NCI-H345 (cell line): ENCODE measurements at places on chromosomes 11 and 22.

DNA sequence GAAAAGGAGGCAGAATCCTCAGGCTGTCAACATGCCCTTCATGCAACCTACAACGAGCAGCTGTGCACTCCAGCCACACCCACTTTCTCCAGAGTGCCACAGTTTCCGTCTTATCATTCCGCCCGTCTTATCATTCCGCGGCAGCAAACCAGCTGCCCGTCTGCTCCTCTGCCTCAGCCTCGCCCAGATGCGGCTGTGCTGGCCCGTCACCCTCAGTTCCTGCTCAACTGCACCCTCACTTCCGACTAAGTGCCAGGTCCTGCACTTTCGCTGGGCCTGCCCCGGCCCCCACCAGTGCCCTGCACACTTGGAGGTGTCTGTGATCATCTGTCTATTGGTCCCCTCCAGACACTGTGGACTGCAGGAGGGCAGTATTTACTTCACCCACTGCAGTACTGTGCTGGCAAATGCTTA, 43.7 kb downstream of the MICAL3 start:
- no peak for DNase-seq

- DNase-seq = no peak
These were observed 29.7 kb downstream of the KIAA0930 start for GRCh38 chr22:45210991-45211390.

DNA sequence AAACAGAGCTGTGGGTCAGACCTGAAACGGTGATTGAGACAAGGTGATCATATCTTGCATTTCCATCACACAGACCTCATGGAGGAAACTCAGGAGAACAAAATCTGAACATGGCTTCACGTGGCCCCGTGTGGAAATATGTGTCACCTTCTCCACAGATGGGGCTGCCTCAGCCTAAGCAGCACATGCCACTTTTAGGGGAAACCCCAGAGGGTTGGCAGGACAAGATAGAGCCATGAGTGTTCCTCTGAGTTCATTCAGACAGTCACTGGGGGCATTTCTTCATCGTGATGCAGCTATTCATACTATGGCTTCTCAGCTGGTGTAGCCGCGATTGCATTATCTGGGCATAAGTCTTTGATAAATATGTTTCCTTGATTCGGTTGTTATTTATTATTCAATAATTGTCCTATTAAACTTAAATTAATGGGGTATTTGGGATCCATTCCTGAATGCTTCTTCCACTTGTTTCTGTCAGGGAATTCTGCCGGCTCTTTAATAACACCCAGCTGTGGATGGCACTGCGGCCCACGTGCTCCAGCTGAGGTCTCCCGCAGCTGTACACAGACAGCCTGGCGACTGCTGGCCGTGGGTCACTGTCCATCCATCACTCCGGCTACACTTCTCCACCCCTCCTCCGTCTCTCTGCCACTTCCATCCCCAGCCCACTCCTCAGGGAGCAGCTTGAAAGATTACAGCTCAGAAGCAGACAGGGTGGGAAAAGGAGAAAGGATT, 485.1 kb downstream of the OPCML start:
- DNase-seq = no peak

GRCh38 chr11:94788396-94788795, 20.2 kb downstream of the AMOTL1 start:
- DNase-seq = no peak

DNA sequence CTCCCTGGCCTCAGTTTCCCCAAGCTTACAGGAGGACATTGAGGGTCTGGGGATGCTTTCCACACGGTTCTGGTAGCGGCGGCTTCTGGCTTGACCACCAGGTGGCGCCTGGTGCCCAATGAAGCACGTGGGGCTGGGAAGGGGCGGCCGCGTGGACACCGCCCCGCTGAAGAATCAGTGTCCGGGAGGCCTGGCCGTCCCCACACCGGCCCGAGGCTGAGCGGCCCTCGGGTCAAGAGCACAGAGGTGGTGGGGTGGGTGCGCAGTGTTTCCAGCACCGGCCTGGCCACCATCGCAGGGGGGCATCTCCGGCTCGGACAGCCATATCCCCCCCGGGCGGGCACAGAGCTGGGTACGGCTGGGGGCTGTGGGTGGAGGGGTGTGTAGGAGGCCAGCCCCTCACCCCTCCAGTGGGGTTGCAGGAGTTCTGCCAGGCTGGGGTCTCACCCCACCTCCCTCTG, 27.8 kb upstream of the PPARA start:
- DNase-seq = peak; percentile 32

GRCh38 chr22:38110008-38110862, at the start of gene BAIAP2L2:
TSS of gene BAIAP2L2 (minus strand) at chr22:38110684. CDS start at chr22:38110525, 159 bp downstream.
- no peak for DNase-seq

GRCh38 chr11:15627560-15627959, 512.8 kb downstream of the INSC start:
- no peak for DNase-seq

DNA sequence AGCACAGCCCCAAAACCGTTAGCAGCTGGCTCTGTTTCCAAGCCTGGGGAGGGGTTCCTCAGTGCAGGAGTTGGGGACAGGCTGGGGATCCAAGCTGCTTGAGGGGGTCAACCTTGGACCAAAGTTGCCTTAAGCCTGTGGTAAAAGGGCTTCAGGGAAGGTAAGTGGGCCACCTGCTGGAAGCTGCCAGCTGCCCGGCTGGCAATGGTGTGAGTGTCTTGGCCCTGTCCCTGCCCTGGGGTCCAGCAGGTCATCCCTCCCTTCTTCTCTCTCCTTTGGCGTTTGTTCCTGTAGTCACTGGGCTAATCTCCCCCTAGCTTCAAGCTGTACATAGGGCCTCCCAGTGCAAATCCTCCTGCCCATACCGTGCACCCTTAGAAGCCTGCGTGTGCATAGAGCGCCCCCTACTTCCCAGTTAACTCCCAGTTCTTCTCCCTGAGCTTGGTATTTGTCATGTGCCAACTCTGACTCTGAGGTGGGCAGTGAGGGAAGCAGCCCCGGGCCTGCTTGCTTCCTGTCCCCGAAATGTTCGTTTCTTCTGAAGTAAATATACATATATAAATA, 4.4 kb downstream of the TMEM258 start:
- DNase-seq = no peak

- DNase-seq = no peak
These were observed 44.5 kb downstream of the PIK3C2A start for GRCh38 chr11:17163291-17163690.

DNA sequence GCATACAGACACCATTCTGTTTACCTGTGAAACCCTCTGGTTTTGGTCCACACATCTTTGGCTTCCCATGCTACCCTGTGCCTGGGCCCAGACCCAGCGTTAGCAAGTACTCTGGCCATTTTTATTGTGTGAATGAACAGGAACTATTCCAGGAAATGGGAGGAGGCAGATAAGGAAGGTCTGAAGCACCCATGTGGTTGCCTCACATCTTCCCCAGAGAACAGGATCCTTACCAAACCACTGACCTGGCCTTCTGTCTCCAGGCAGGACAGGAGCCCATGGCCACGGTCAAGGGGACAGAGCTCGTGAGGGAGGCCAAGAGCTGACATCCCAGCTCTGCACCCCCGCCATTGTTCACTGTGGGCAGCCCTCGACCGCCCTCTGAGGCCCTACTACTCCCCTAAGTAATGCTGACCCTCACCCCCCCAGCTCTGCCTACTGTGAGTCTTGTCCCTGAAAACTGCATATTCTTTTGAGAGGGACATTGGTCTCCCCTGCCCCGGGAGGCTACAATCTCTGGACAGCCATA, 97.7 kb upstream of the TP53I11 start:
- DNase-seq = no peak

- DNase-seq = no peak
These were observed 86.5 kb downstream of the WNT11 start for GRCh38 chr11:76119779-76120178.

DNA sequence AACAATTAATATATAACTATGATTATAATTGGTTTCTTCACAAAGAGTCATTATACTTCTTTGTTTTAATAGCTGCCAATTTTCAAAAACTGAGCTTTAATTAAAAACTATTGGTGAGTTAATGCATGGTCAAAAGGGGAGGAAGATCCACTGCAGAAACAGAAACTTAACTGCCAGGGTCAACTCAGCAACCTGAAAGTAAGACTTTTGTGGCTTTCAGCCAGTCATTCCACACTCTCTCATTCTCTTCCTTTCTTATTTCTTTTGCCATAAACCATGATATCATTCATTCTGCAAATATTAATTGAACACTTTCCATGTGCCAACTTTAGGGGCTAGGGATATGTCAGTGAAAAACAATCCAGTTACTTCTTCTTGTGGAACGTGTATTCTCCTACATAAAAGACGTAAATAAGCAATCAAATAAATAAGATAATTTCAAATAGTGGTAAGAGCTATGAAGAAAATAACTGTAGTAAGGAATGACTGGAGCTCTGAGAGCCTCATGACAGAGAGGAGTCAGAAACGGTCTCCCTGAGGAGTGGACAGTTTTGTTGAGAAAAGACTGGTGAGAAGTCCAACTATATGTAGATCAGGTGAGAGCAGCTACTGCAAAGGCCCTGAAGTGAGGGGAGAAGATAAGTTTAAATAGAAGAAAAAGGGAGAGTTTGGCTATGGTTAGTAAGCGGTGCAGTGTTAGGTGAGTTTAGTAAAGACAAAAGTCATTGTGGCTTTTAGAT, 130.5 kb downstream of the GRIA4 start:
- no peak for DNase-seq

GRCh38 chr22:33850193-33850592, 70.1 kb downstream of the LARGE1 start:
- no peak for DNase-seq

GRCh38 chr11:82722231-82722630, 11.4 kb downstream of the FAM181B start:
- DNase-seq = no peak

GRCh38 chr11:69140635-69141034, 15.1 kb upstream of the SMIM38 start:
- no peak for DNase-seq

DNA sequence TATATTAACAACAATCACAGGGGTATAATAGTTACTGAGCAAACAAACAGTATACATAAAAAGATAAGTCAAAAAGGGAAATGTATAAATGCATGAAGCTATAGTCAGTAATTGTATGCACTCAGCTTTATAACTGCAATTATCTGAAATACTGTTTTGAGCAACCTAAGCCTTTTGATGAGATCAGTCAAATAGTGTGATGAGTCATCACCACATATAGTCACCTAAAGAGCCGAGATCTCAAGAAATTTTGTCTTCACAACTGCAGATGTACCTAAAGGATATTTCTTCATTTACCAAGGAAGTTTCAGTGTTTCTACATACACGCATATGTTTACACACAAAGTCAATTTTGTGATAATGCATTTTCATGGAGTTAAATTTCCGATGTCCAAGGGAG, 5.4 kb upstream of the OR51A2 start:
- DNase-seq = no peak

DNA sequence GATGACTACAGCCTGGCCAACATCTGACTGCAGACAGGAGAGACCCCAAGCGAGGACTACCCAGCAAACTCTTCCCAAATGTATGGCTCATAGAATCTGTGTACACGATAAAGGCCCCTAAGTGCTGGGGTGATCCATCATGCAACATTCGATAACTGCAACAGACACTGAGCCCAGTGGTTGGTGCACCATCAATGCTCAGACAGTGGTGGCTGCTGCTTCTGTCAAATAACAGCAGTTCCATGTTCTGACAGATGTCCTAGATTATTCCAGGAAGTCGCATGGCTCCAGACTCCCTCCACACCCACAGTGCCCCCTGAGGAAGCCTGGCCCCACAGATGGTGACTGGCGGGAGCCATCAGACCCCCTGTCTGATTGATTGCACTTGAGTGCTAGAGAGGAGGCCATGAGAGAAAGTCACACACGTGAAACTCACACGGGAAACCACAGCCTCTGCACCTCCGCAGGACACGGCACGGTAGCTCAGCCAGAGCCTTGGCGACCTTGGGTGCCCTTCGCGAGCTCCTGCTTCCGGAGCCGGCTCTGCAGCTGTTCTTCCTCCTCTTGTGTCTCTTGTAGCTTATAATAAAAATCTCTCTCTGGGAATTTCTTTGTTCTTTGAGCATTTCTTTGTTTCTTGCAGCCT, 1155.9 kb downstream of the TBC1D22A start:
- DNase-seq = no peak

- DNase-seq = peak; percentile 3
These were observed 1423.9 kb downstream of the BRD1 start for GRCh38 chr22:48403521-48404403.

GRCh38 chr22:30201945-30202344, 44.6 kb downstream of the LIF start:
- no peak for DNase-seq

DNA sequence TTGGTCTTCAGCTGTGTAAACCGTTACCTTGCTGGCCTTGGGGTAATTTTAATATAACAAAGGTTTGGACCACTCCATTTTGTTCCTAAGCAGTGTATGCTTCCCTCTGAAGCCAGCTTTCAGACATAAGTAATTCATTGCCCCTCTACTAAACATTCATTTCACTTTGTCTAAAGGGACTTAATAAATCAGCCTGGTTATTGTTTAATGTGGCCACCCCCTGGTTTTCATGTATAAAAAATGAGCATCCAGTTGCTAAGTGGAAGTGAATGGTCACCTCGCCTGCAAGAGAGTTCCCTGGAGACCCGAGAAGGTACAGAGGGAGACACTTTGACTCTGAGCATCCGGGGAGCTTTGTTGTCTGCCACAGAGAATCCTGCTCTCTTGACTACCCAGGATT, 3.9 kb downstream of the ABTB2 start:
- no peak for DNase-seq

GRCh38 chr11:95242091-95242844, 11.3 kb upstream of the SESN3 start:
- DNase-seq = no peak

DNA sequence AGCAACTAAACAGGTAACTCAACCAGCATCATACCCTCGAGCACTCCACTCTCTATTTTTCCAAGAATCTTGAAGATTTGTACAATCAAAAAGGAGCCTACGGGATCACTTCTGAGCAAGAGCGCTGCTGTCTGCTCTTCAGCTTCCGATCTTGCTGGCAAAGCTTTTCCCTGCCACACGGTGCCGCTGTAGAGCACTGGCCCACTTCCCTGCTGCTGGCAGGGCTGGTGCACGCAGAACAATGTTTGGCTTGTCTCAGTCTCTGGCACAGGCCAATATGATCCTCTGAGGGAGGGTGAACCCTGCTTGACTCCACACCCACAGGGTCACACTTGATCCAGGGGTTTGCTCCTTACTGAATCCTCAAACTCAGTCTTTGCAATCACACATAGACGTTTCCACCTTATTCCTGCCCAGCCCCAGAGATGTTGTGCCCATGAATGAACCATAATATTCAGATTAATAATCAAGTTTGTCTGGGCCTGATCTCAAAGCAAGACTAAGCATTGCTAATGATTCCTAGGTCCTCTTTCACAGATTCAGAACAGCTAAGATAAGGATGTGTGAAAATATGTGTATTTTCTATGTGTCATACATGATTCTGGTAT, 536.6 kb downstream of the SOX6 start:
- DNase-seq = no peak

- DNase-seq = no peak
These were observed 888.0 kb downstream of the BRD1 start for GRCh38 chr22:48939441-48940265.
